ENCODE measurements at places on chromosomes 5 and 9.

- DNase-seq = no peak
Observed at GRCh38 chr5:172079876-172080275, 73.4 kb upstream of the FBXW11 start.

GRCh38 chr5:133688391-133688790 is 76.0 kb upstream of the FSTL4 start:
- no peak for DNase-seq

DNA sequence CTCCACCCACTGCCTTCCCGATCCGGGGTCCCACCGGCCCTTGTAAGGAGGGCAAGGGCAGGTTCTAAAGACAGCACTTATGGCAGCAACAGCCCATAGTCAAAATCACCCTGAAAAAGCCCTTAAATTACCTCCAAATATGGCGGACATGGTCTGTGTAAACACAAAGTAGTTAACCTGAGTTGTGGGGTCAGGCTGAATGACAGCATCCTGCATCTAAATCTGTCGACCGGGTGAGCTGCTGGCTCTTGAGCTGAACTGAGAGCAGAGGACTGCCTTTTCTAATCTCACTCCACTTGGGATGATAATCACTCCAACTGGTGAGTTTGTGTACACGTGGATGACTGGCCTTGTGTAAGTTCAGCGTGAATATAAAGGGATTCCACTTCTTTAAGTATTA is 249.6 kb downstream of the DENND1A start:
- DNase-seq = no peak

GRCh38 chr9:82031538-82032280 is 43.1 kb downstream of the SPATA31D1 start:
- DNase-seq = no peak

- DNase-seq = no peak
Observed at GRCh38 chr5:84115727-84116126, 269.0 kb downstream of the EDIL3 start.

DNA sequence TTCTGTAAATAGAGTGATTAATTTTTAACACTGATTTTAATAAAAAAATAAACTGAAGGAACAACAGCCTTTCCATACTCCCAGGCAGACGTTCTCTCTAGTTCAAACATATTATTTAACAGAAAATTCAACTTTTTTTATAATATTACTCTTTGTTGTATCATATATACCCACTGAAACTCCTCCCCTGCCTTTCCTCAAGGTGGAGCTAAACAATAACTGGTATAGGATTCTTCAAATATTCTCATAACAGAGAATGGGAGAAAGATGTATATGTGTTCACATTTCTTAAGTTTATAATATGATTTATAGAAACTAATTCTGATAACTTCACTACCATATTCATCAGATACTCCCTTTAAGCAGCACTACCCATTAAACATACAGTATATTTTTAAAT is 83.4 kb downstream of the CYLC2 start:
- no peak for DNase-seq

- no peak for DNase-seq
Observed at GRCh38 chr5:137096149-137097103, 402.7 kb downstream of the SPOCK1 start.

DNA sequence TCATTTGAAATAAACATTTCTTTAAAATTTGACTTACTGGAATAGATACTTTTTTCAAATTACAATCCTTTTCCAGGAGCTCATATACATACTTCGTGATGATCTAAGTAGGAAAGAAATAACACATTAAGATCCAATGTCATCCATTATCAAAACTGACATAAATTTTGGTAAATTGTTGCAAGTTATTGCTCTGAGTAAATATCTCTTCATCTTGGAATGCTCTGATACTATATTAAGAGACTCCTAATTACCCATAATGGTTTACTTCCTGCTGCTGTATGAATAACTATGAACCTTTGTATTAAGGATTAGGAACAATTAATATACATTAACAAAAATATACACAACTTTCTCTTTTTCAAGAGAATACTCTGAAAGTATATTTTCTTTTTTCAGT is 223.0 kb upstream of the POU5F2 start:
- DNase-seq = no peak
